ENCODE measurements at places on chromosomes 5 and 9.
A peak's percentile ranks its signal among the peaks of the same experiment; 100 is the strongest.

GRCh38 chr9:79692857-79693571, 121.2 kb downstream of the TLE4 start:
- H3K27ac ChIP-seq: no peak overlapping the region
- no peak for DNase-seq
- H3K4me1 ChIP-seq: peaks cover 10% of the 10 kb centered on the region
- no peaks in the 10 kb centered on the region for H3K27me3 ChIP-seq

GRCh38 chr9:3898461-3899218, 372.8 kb upstream of the RFX3 start:
- no peak overlapping the region for H3K4me3 ChIP-seq
- no peak for DNase-seq
- H3K36me3 ChIP-seq: no peaks in the 10 kb centered on the region
- H3K4me1 ChIP-seq: no peaks in the 10 kb centered on the region
- no peak overlapping the region for H3K27ac ChIP-seq
- H3K27me3 ChIP-seq: no peaks in the 10 kb centered on the region

- H3K4me1 ChIP-seq: peaks cover 4% of the 10 kb centered on the region
- H3K36me3 ChIP-seq: no peaks in the 10 kb centered on the region
- H3K27me3 ChIP-seq: no peaks in the 10 kb centered on the region
- no peak overlapping the region for H3K4me3 ChIP-seq
- H3K27ac ChIP-seq: no peak overlapping the region
Measured at GRCh38 chr9:136107155-136107952, 11.3 kb downstream of the TMEM250 start.

DNA sequence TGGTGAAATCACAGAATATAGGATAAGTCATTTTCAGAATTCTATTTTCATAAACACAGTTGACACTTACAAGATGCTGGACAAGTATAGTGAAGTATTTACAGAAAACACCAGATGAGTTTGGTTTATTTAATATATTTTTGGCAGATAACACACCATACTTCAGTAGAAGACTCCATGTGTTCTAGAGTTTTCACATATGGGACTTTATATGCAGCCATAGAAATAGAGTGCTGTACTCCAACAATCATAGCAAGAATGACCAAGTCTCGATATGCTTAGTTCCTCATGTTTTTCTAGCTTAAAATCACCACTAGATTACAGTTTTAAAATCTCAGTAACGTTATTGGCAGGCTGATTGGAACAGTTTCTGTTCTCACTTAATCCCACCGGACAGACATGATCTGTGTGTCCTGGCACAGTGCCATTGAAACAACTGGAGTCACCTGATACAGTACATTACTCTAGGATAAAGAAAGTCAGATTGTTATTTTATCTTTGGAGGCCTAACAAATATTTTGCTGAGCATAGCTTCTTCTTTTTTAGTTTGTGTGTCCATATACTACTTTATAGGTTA, 45.8 kb upstream of the ERBIN start:
- no peaks in the 10 kb centered on the region for H3K27me3 ChIP-seq
- H3K36me3 ChIP-seq: no peaks in the 10 kb centered on the region
- no peaks in the 10 kb centered on the region for H3K4me1 ChIP-seq

DNA sequence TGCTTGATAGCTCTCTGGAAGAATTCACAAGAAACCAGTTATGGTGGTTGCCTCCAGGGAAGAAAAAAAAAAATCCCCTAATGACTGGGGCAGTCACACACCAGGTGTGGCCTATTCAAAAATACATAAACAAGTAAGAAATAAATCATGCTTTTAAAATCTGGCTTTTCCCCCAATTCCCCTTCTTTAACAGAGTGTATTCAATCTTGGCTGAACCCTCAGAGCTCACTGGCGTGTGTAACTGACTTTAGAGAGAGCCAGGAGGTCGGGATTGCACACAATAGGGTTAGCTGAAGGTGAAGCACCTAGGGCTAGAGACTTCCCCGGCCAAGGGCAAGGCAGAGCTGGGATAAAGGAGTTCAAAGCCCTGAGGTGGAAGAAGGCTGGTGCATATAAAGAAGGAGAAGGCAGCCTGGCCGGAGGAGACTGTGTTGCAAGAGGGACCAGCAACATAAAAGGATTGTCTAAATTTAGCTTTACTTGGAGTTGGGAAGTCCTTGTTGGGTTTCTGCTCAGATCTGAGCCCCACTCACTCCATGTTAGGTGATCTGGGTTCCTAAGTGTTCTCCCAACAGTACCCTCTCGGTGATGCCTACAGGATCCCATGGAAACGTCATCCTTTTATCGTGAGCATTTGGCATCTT, 19.7 kb downstream of the FNBP1 start:
- no peak overlapping the region for H3K27ac ChIP-seq
- H3K4me3 ChIP-seq: no peak overlapping the region
- DNase-seq: no peak
- no peaks in the 10 kb centered on the region for H3K36me3 ChIP-seq

- no peak overlapping the region for H3K4me3 ChIP-seq
- H3K36me3 ChIP-seq: peaks cover 4% of the 10 kb centered on the region
- peak; percentile 58 for DNase-seq
- no peaks in the 10 kb centered on the region for H3K4me1 ChIP-seq
Measured at GRCh38 chr9:98101868-98102273, 17.2 kb downstream of the TRIM14 start.

- H3K4me3 ChIP-seq: no peak overlapping the region
- no peaks in the 10 kb centered on the region for H3K27me3 ChIP-seq
- no peak overlapping the region for H3K27ac ChIP-seq
Measured at GRCh38 chr5:127513408-127513970, 4.0 kb upstream of the PRRC1 start.

GRCh38 chr5:174991847-174992246, 267.5 kb downstream of the MSX2 start:
- H3K36me3 ChIP-seq: no peaks in the 10 kb centered on the region
- no peak overlapping the region for H3K4me3 ChIP-seq
- no peak for DNase-seq
- H3K27me3 ChIP-seq: no peaks in the 10 kb centered on the region
- H3K27ac ChIP-seq: no peak overlapping the region

DNA sequence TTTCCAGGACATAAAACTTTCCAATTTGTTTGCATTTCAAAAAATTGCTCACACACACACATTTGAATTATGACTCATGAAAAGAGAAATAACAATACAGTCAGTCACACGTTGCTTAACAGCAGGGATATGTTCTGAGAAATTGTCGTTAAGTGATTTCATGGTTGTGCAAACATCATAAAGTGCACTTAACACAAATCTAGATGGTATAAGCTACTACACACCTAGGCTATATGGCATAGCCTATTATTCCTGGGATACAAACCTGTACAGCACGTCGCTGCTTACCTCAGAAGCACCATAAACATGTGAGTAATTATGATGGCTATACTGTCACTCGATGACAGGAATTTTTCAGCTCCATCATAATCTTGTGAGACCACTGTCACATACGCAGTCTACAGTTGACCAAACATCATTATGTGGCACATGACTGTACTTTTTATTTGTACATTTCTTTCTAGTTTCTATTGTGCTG, 378.2 kb downstream of the ACTL7B start:
- peaks cover 6% of the 10 kb centered on the region for H3K4me1 ChIP-seq
- no peak overlapping the region for H3K4me3 ChIP-seq
- H3K27me3 ChIP-seq: no peaks in the 10 kb centered on the region

- H3K36me3 ChIP-seq: peaks cover 6% of the 10 kb centered on the region
- no peaks in the 10 kb centered on the region for H3K4me1 ChIP-seq
- no peak overlapping the region for H3K4me3 ChIP-seq
- no peak overlapping the region for H3K27ac ChIP-seq
Measured at GRCh38 chr5:134656690-134657089, 8.1 kb downstream of the SEC24A start.

DNA sequence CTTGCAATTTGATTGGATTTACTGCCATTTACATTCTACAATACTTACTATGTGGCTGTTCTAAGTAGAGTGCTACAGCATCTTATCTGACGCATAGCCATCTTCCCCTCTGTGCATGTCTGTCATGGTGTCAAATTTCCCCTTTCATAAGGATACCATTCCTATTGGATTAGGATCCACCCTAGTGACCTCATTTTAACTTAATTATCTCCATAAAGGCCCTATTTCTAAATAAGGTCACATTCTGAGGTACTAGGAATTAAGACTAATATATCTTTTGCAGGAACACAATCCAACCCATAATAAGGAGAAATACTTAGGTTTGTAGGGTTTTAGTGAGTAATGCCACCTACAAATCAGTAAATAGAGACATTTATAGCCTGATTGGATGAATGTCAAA, 268.0 kb downstream of the ADAMTSL1 start:
- DNase-seq: no peak
- H3K4me3 ChIP-seq: no peak overlapping the region
- no peaks in the 10 kb centered on the region for H3K27me3 ChIP-seq

- no peaks in the 10 kb centered on the region for H3K36me3 ChIP-seq
- no peaks in the 10 kb centered on the region for H3K4me1 ChIP-seq
- H3K27me3 ChIP-seq: no peaks in the 10 kb centered on the region
- H3K27ac ChIP-seq: no peak overlapping the region
- H3K4me3 ChIP-seq: no peak overlapping the region
Measured at GRCh38 chr9:124180557-124180956, 77.2 kb upstream of the NEK6 start.

DNA sequence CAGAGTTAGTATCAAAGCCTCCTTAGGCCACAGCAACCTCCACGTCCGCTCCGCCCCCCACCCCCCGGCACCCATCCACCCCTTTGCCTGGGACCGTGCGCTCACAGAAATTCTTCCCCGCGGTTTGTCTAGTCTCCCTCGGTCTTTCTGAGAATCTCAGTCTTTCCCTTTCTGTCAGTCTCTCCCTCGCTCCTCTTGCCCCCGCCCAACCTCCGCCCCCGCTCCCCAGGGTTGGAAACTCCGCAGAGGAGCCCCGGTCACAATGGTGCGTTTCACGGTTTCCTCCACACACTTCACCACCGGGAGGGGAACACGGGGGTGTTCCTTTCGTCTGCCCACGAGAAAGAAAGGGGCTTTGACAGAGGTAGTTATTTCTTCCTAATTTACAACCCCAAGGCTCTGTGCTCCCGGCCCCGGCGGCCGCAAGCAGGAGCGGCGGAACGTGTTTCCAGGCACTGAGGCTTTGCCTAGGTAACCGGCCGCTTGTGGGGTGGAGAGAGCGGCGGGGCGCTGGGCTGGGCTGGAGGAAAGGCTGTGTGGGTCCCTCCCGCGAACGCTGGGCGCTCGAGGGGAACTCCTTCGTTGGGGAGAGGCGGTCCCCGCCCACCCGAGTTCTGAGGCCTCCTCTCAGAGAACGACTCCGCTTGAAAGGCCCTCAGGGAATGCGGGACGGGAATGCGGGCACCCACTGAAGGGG, 2.1 kb downstream of the NR4A3 start:
- H3K4me1 ChIP-seq: peaks cover 4% of the 10 kb centered on the region
- DNase-seq: peak; percentile 51
- no peak overlapping the region for H3K27ac ChIP-seq
- no peaks in the 10 kb centered on the region for H3K36me3 ChIP-seq
- H3K4me3 ChIP-seq: peak overlapping the region; percentile 86

GRCh38 chr5:17302604-17303003, 85.2 kb downstream of the BASP1 start:
- no peaks in the 10 kb centered on the region for H3K27me3 ChIP-seq
- no peaks in the 10 kb centered on the region for H3K36me3 ChIP-seq
- H3K4me1 ChIP-seq: no peaks in the 10 kb centered on the region
- H3K27ac ChIP-seq: no peak overlapping the region

GRCh38 chr5:175718401-175719108, 60.7 kb downstream of the HRH2 start:
- no peak overlapping the region for H3K4me3 ChIP-seq
- H3K27me3 ChIP-seq: no peaks in the 10 kb centered on the region
- H3K4me1 ChIP-seq: no peaks in the 10 kb centered on the region
- peaks cover 29% of the 10 kb centered on the region for H3K36me3 ChIP-seq
- DNase-seq: no peak

- no peak overlapping the region for H3K27ac ChIP-seq
- H3K4me1 ChIP-seq: no peaks in the 10 kb centered on the region
- no peak overlapping the region for H3K4me3 ChIP-seq
Measured at GRCh38 chr9:135078361-135078821, 9.1 kb upstream of the OLFM1 start.

- peaks cover 16% of the 10 kb centered on the region for H3K36me3 ChIP-seq
- no peaks in the 10 kb centered on the region for H3K4me1 ChIP-seq
- no peak for DNase-seq
- H3K4me3 ChIP-seq: no peak overlapping the region
- H3K27ac ChIP-seq: no peak overlapping the region
- H3K27me3 ChIP-seq: no peaks in the 10 kb centered on the region
Measured at GRCh38 chr5:38866362-38867031, 20.7 kb downstream of the OSMR start.

- H3K36me3 ChIP-seq: peaks cover 3% of the 10 kb centered on the region
- no peak for DNase-seq
- H3K4me3 ChIP-seq: no peak overlapping the region
- no peak overlapping the region for H3K27ac ChIP-seq
- no peaks in the 10 kb centered on the region for H3K27me3 ChIP-seq
Measured at GRCh38 chr9:25241421-25241820, 436.8 kb downstream of the TUSC1 start.

GRCh38 chr5:119309326-119309725, 46.5 kb upstream of the TNFAIP8 start:
- no peak overlapping the region for H3K4me3 ChIP-seq
- H3K27ac ChIP-seq: no peak overlapping the region
- no peaks in the 10 kb centered on the region for H3K27me3 ChIP-seq
- H3K36me3 ChIP-seq: peaks cover 3% of the 10 kb centered on the region

GRCh38 chr5:64301566-64301965, 135.9 kb downstream of the RNF180 start:
- H3K27me3 ChIP-seq: no peaks in the 10 kb centered on the region
- no peak for DNase-seq
- no peak overlapping the region for H3K4me3 ChIP-seq
- H3K4me1 ChIP-seq: no peaks in the 10 kb centered on the region
- H3K27ac ChIP-seq: no peak overlapping the region

GRCh38 chr5:75142566-75143136, 90.3 kb upstream of the GCNT4 start:
- no peak for DNase-seq
- H3K4me3 ChIP-seq: no peak overlapping the region
- H3K36me3 ChIP-seq: no peaks in the 10 kb centered on the region
- H3K4me1 ChIP-seq: no peaks in the 10 kb centered on the region

DNA sequence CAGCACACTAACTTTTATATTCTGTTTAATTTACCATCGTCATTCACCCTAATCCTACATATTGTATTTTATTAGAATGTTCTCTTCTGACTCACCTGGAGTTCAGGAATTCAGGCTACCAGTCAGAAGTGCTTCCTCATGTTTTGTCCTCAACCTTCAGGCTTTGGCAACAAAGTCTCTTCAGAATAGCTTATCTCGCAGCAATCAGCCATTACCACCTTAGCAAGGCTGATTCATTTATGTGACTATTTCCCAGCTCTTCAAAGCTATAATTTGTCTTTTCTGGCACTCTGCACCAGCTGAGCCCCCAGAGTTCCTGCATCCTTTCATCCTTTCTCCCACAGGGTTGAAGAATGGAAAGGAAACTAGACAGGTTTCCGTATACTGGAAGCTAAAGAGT, 365.5 kb upstream of the CDH18 start:
- DNase-seq: no peak
- H3K4me3 ChIP-seq: no peak overlapping the region
- no peaks in the 10 kb centered on the region for H3K36me3 ChIP-seq
- no peaks in the 10 kb centered on the region for H3K4me1 ChIP-seq
- no peak overlapping the region for H3K27ac ChIP-seq

- no peaks in the 10 kb centered on the region for H3K36me3 ChIP-seq
- no peaks in the 10 kb centered on the region for H3K27me3 ChIP-seq
- H3K27ac ChIP-seq: no peak overlapping the region
- no peak overlapping the region for H3K4me3 ChIP-seq
- no peak for DNase-seq
Measured at GRCh38 chr9:103821115-103821514, 273.0 kb upstream of the SMC2 start.

All from H9 (cell line).